A549 treated with ZK216348 at 1 μM for 4 hours (cell line): ENCODE measurements at places on chromosomes 12 and 14. TPM values are rescaled to one million over a fixed set of nuclear protein-coding genes. Genes with fewer than 3 reads are reported as not detected.

The OR9K2 gene
- total RNA-seq = not detected in 5 replicates

The ANKRD33 gene
- total RNA-seq = not detected in 5 replicates

The MANSC4 gene
- not detected in 5 replicates for total RNA-seq

The OR4K2 gene
- total RNA-seq = not detected in 5 replicates

The LRP1-AS gene
- not detected in 5 replicates for total RNA-seq

The OASL gene
- total RNA-seq = 2.7 to 4.1 TPM (median 3.7 TPM) in 5 replicates

The TPCN1 gene
- 13.0 to 22.8 TPM (median 20.1 TPM) in 5 replicates for total RNA-seq

The ETV6 gene
- total RNA-seq = 3.7 to 4.4 TPM (median 4.2 TPM) in 5 replicates

The NOVA1 gene
- 3.5 to 7.6 TPM (median 4.8 TPM) in 5 replicates for total RNA-seq

The NELL2 gene
- not detected in 5 replicates for total RNA-seq

The ACVRL1 gene
- 0.05 TPM in 1 of 5 replicates, not detected in the others for total RNA-seq

The DEGS2 gene
- total RNA-seq = 0.91 to 2.0 TPM (median 1.6 TPM) in 5 replicates

The SSPN gene
- 0.17 to 0.39 TPM (median 0.34 TPM) in 5 replicates for total RNA-seq

The SYNDIG1L gene
- total RNA-seq = not detected in 5 replicates

The KRT82 gene
- total RNA-seq = not detected in 5 replicates

The RPS29 gene
- total RNA-seq = 3,825 to 4,971 TPM (median 4,174 TPM) in 5 replicates

The FAR2 gene
- total RNA-seq = 0.21 TPM in 1 of 5 replicates, not detected in the others

The TGFB3 gene
- 0.59 to 1.3 TPM (median 0.80 TPM) in 5 replicates for total RNA-seq

The SOAT2 gene
- total RNA-seq = 0.14 to 0.75 TPM (median 0.23 TPM) in 5 replicates

The BATF gene
- not detected in 5 replicates for total RNA-seq

The KRT77 gene
- total RNA-seq = not detected in 5 replicates

The NFATC4 gene
- total RNA-seq = 0.15 to 0.36 TPM (median 0.25 TPM) in 4 of 5 replicates, not detected in the other

The GZMB gene
- not detected in 5 replicates for total RNA-seq

The LMBR1L gene
- 11.2 to 19.4 TPM (median 15.6 TPM) in 5 replicates for total RNA-seq

The RNU6-8 gene
- not detected in 5 replicates for total RNA-seq

The APOF gene
- not detected in 5 replicates for total RNA-seq

The FIGNL2 gene
- total RNA-seq = 0.14 to 0.36 TPM (median 0.34 TPM) in 5 replicates

The CCDC177 gene
- total RNA-seq = 0.05 to 0.06 TPM in 2 of 5 replicates, not detected in the others

The STAC3 gene
- 0.17 to 0.68 TPM (median 0.36 TPM) in 5 replicates for total RNA-seq

The MAPKAPK5 gene
- 50.0 to 61.6 TPM (median 56.9 TPM) in 5 replicates for total RNA-seq

The RNASE3 gene
- not detected in 5 replicates for total RNA-seq

The MYH6 gene
- total RNA-seq = 0.02 TPM in 1 of 5 replicates, not detected in the others

The C3AR1 gene
- not detected in 5 replicates for total RNA-seq

The PCNX4 gene
- 23.9 to 45.9 TPM (median 29.7 TPM) in 5 replicates for total RNA-seq

The FOXG1 gene
- 0.11 to 0.27 TPM (median 0.12 TPM) in 5 replicates for total RNA-seq

The KCNMB4 gene
- total RNA-seq = 0.12 to 0.22 TPM (median 0.18 TPM) in 5 replicates

The FAIM2 gene
- total RNA-seq = 0.09 TPM in 1 of 5 replicates, not detected in the others

The TSPAN8 gene
- 0.21 to 0.69 TPM (median 0.45 TPM) in 4 of 5 replicates, not detected in the other for total RNA-seq

The RFLNA gene
- total RNA-seq = 0.25 to 0.28 TPM in 2 of 5 replicates, not detected in the others

The GPR132 gene
- total RNA-seq = 0.45 to 1.3 TPM (median 0.53 TPM) in 5 replicates

The RNASE1 gene
- 0.19 to 0.33 TPM (median 0.27 TPM) in 3 of 5 replicates, not detected in the others for total RNA-seq

The GLI1 gene
- total RNA-seq = 3.9 to 8.8 TPM (median 7.3 TPM) in 5 replicates

The CD69 gene
- not detected in 5 replicates for total RNA-seq

The KLRK1 gene
- total RNA-seq = not detected in 5 replicates

The VRTN gene
- not detected in 5 replicates for total RNA-seq

The DEPDC4 gene
- 0.72 to 2.1 TPM (median 1.1 TPM) in 5 replicates for total RNA-seq

The OR6C2 gene
- total RNA-seq = not detected in 5 replicates

The STON2 gene
- 0.93 to 1.6 TPM (median 1.0 TPM) in 5 replicates for total RNA-seq

The TMTC1 gene
- 0.04 to 0.23 TPM (median 0.06 TPM) in 4 of 5 replicates, not detected in the other for total RNA-seq

The TGM1 gene
- 0.72 to 1.3 TPM (median 0.74 TPM) in 5 replicates for total RNA-seq

The KRT75 gene
- 0.12 to 0.20 TPM (median 0.16 TPM) in 4 of 5 replicates, not detected in the other for total RNA-seq

The DHH gene
- not detected in 5 replicates for total RNA-seq

The HOXC10 gene
- 2.5 to 3.6 TPM (median 2.9 TPM) in 5 replicates for total RNA-seq

The UNC79 gene
- total RNA-seq = 0.01 to 0.04 TPM in 2 of 5 replicates, not detected in the others
